ENCODE measurements at places on chromosomes 3 and 15. TPM values are rescaled to one million over a fixed set of nuclear protein-coding genes. Genes with fewer than 3 reads are reported as not detected.

Gene ZNF660
- total RNA-seq, result 3.7 TPM

DNA sequence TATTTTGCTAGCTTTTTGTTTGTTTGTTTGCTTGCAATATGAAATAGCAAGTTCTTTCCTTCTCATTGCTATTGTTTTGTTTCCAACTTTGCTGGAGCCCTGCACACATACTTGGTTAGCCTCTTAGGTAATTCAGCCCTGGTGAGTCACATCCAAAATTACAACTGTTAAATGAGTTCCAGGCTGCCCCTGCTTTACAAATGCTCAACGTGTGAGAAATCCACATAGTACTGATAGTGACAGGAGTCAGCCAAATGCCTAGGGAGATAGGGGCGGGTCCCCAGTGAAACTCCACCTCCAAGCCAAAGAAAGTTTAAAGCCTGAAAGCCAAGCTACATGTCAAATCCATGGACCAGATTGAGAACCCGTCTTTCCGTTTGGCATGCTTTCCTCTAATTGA is 81.3 kb upstream of the RNF7 start:
- no peaks in the 10 kb centered on the region for H3K4me1 ChIP-seq
- H3K36me3 ChIP-seq, result no peaks in the 10 kb centered on the region
- DNase-seq, result no peak
- no peak overlapping the region for H3K27ac ChIP-seq
- no peak overlapping the region for H3K4me3 ChIP-seq

- no peak for DNase-seq
- no peaks in the 10 kb centered on the region for H3K36me3 ChIP-seq
- H3K27ac ChIP-seq, result no peak overlapping the region
- peaks cover 35% of the 10 kb centered on the region for H3K4me1 ChIP-seq
- no peaks in the 10 kb centered on the region for H3K27me3 ChIP-seq
These were observed 16.3 kb downstream of the GXYLT2 start for GRCh38 chr3:72904163-72904562.

Gene ELL3
- 15.5 TPM for total RNA-seq

DNA sequence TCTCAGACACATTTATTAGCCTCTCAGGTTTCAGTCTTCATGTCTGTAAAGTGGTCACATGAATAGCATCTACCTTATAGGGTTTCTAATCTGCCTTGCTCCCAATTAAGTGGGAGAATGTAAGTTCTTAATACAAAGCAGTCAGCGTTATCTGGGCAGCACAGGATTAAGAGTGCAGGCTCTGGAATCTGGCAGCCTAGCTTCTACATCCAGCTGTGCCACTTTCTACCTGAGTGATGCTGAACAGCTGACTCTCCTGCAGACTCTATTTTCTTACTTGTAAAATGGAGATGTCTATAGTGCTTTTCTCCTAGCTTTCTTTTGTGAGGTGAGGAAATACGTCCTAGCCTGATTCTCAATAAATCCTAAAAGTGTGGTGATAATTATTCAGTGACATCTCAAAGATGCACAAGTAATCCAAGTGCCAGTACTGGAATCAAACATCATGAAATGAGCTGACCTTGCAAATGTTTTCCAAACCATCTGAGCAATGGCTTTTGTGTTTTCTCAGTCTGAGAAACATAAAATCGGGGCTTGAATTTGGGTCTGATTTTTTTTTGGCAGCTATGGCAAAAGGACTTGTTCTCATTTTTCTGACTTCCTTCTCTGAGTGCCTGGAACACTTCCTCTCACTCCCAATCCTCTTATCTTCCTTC is 232.2 kb upstream of the FEZF2 start:
- no peak for DNase-seq
- H3K4me1 ChIP-seq, result peaks cover 5% of the 10 kb centered on the region
- H3K27ac ChIP-seq, result no peak overlapping the region
- H3K36me3 ChIP-seq, result no peaks in the 10 kb centered on the region
- H3K27me3 ChIP-seq, result no peaks in the 10 kb centered on the region

Gene SMAD3
- 41.6 TPM for total RNA-seq

DNA sequence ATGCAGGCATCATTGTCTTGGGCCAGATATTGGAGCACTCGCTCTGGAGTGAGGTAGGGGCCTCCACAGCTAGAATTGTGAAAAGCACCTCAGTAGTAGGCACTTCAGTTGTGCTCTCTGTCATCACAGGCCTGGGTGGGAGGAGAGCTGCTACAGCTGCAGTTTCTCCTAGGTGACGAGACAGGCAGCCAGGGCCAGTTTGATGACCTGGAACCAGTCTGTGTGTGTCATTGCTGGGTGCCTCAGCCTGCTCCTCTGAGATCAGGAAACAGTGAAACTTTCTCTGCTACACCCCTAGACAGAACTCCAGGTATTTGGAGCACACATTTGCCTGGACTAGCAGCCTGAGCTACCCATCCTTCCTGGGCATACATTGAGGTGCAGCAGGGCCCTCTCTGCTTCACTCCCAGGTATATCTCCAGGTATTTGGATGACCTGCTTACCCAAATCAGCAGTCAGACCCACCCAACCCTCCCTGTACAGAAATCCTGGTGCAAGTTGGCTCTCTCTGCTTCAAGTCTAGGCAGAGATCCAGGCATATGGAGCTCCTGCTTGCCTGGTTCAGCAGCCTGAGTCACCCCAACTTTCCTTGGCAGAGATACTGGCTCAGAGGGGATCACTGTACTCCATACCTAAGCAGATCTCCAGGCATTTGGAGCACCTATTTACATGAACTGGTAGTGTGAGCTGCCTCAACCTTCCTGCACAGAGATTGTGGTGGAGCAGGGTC is 54.3 kb upstream of the SGO1 start:
- no peak overlapping the region for H3K4me3 ChIP-seq
- H3K27me3 ChIP-seq, result no peaks in the 10 kb centered on the region
- no peaks in the 10 kb centered on the region for H3K4me1 ChIP-seq
- no peak overlapping the region for H3K27ac ChIP-seq
- no peaks in the 10 kb centered on the region for H3K36me3 ChIP-seq

GRCh38 chr15:79682285-79682684 is 214.5 kb downstream of the MTHFS start:
- no peaks in the 10 kb centered on the region for H3K27me3 ChIP-seq
- no peak overlapping the region for H3K4me3 ChIP-seq
- H3K36me3 ChIP-seq, result no peaks in the 10 kb centered on the region
- H3K4me1 ChIP-seq, result no peaks in the 10 kb centered on the region

GRCh38 chr3:34292605-34293300 is 494.3 kb downstream of the PDCD6IP start:
- no peak overlapping the region for H3K27ac ChIP-seq
- no peaks in the 10 kb centered on the region for H3K36me3 ChIP-seq
- DNase-seq, result no peak
- H3K4me3 ChIP-seq, result no peak overlapping the region

DNA sequence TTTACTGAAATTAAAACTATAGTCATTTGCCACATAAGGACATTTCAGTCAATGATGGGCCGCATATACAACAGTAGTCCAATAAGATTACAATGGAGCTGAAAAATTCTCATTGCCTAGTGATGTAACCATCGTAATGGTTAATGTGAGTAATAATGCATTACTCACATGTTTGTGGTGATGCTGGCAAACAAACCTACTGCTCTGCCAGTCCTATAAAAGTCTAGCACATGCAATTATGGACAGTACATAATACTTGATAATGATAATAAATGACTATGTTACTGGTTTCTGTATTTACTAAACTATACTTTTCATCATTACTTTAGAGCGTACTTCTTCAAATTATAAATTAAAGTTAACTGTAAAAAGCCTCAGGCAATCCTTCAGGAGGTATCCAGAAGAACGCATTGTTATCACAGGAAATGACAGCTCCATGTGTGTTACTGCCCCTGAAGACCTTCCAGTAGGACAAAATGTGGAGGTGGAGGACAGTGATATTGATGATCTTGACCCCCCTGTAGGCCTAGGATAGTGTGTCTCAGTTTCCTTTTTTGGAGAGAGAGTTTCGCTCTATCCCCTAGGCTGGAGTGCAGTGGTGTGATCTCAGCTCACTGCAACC is 102.7 kb downstream of the ATP1B3 start:
- H3K4me1 ChIP-seq, result no peaks in the 10 kb centered on the region
- no peaks in the 10 kb centered on the region for H3K27me3 ChIP-seq
- H3K4me3 ChIP-seq, result no peak overlapping the region
- no peak for DNase-seq

Gene SAMD7
- not detected for total RNA-seq

Gene C3orf62
- total RNA-seq, result 5.2 TPM

DNA sequence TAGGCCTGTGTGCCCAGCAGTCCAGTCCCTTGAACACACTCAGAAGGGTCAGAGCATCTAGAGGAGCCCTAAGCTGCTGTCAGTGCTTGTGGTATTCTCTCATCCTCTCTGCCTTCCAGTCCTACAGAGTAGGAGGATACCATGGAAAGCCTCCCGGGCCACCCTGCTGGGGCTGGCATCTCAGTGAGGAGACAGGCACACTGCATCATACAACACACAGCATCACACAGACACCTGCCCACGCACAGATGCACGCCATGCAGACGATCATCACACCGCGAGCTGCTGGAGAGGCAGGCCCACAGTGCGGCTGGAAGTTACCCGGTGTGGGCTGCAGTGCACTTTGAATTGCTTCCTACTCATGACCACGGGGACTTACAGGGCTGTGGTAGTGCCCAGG is 15.2 kb downstream of the GABRA5 start:
- H3K4me1 ChIP-seq, result no peaks in the 10 kb centered on the region
- H3K36me3 ChIP-seq, result no peaks in the 10 kb centered on the region
- H3K4me3 ChIP-seq, result no peak overlapping the region
- no peaks in the 10 kb centered on the region for H3K27me3 ChIP-seq
- no peak for DNase-seq

DNA sequence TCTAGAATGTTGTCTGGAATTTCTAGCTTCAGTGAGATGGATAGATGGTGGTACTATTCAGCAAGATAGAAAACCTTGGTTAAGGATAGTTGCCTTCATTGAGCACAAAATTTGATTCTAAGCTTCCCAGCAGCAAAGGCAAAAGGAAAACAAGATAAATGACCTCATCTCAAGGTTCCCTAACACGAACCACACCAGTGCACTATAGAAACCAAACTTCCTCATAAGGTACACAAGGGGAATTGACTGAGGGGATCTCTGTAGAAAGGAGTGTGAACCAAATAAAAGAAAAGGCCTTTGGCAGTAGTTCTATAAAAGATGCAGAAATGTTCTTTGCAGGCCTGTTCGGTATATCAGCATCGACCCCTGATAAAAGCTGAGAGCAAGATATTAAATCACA is 288.9 kb downstream of the SHQ1 start:
- H3K4me1 ChIP-seq, result no peaks in the 10 kb centered on the region
- H3K27ac ChIP-seq, result no peak overlapping the region
- no peak overlapping the region for H3K4me3 ChIP-seq

Gene TRPM1
- total RNA-seq, result not detected

Gene NTRK3
- 5.6 TPM for total RNA-seq

Gene SLC15A2
- total RNA-seq, result 48.2 TPM

Gene LRIG1
- 59.3 TPM for total RNA-seq

Gene EPHA3
- total RNA-seq, result 2.5 TPM

Gene B3GNT5
- total RNA-seq, result 43.1 TPM

DNA sequence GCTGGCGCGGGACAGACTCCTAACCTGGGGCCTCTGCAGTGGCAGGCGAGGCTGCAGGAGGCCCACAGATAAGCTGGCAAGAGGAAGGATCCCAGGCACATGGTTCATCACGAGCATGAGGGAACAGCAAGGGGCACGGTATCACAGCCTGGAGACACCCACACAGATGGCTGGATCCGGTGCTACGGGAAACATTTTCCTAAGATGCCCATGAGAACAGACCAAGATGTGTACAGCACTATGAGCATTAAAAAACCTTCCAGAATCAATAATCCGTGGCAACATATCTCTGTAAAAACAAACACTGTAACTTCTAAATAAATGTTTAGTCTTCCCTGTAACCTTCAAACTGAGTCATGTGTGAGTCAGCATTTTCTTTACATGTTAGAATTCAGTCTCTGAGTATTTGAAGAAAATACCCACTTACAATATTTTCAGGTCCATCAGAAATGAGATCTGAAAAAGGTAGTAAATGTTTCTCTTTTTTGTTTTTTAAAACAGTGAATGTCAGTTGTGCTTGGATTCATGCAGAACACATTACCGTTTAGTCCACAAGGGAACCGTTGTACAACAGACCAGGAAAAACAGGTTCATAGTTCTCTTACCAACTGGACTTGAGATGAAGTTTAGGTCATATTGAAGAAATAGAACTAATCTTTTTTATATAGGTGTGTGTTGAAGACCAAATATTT is 75.9 kb downstream of the BOC start:
- no peaks in the 10 kb centered on the region for H3K4me1 ChIP-seq
- DNase-seq, result no peak
- H3K27ac ChIP-seq, result no peak overlapping the region
- no peaks in the 10 kb centered on the region for H3K27me3 ChIP-seq
- no peaks in the 10 kb centered on the region for H3K36me3 ChIP-seq
- no peak overlapping the region for H3K4me3 ChIP-seq

GRCh38 chr3:139639662-139640061 is 38.1 kb downstream of the NMNAT3 start:
- DNase-seq, result no peak
- H3K27me3 ChIP-seq, result no peaks in the 10 kb centered on the region
- H3K4me3 ChIP-seq, result no peak overlapping the region
- peaks cover 1% of the 10 kb centered on the region for H3K4me1 ChIP-seq

Gene HCN4
- total RNA-seq, result 0.37 TPM

- no peak overlapping the region for H3K4me3 ChIP-seq
- H3K27me3 ChIP-seq, result no peaks in the 10 kb centered on the region
- H3K36me3 ChIP-seq, result no peaks in the 10 kb centered on the region
- H3K4me1 ChIP-seq, result peaks cover 11% of the 10 kb centered on the region
These were observed 339.8 kb downstream of the THSD4 start for GRCh38 chr15:71455107-71455506.

Gene GOLGA6L10
- total RNA-seq, result 2.6 TPM

Gene MB21D2
- 5.4 TPM for total RNA-seq

Data from lung (tissue), 17 donors.